Hepatocyte (in vitro differentiated cells): ENCODE measurements at places on chromosomes 1 and 21.

DNA sequence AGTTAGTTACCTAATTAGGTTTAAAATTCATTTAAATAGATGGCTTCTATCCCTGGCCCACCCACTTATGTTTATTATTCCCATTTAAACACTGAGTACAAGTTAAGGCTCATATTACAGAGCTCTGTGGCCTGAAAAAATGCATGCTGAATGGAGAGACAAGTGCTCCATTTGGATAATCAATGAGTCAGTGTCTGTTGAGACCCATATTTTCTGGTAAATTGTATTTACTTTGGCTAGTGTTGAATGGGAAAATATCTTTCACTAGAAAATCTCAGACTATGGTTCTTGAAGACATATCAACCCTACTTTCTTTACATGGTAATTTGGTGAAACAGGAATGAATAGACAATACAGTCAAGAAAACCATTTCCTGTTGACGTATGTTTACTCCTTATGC, 356.0 kb downstream of the S1PR1 start:
- DNase-seq = no peak

DNA sequence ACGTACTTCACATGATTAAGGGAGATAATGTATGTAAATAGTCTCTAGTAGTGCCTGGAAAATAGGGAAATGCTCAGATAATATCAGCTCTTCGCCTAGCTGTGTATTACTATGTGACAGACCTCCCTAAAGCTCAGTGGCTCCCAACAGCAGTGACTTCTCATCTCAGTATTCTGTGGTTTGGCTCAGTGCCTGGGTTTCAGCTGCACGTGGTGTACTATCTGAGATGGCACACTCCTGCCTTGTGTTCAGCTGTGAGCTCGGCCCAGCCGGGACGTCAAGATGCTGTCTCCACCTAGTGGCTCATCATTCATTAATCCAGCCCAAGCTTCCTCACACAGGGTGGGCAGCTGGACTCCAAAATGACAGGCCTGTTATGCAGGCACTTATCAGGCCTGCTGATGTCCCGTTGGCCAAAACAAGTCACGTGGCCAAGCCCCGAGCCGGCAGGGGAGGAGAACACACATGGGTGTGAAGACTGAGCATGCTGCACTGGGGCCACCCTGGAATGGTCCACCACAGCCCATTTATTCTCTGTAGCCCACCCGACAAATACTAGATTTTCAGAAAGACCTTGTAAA, 17.8 kb downstream of the SLFNL1 start:
- DNase-seq = peak; percentile 93

DNA sequence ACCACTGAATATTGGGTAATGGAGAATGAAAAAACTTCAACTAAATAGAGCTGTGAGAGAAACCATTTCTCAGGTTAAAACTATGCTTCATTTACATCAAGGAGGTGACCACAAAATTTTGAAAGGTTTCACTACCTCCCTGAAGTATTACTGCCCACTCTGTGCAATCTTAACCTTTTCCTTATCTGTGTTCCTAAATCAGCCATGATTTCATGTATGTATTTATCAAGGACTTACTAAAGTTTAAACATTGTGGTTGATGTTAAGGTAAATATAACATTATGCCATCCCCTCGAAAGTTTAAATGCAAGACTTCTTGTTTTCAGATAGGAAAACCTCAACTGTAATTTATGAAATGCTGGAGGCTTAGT, 84.4 kb downstream of the CLEC20A start:
- no peak for DNase-seq

DNA sequence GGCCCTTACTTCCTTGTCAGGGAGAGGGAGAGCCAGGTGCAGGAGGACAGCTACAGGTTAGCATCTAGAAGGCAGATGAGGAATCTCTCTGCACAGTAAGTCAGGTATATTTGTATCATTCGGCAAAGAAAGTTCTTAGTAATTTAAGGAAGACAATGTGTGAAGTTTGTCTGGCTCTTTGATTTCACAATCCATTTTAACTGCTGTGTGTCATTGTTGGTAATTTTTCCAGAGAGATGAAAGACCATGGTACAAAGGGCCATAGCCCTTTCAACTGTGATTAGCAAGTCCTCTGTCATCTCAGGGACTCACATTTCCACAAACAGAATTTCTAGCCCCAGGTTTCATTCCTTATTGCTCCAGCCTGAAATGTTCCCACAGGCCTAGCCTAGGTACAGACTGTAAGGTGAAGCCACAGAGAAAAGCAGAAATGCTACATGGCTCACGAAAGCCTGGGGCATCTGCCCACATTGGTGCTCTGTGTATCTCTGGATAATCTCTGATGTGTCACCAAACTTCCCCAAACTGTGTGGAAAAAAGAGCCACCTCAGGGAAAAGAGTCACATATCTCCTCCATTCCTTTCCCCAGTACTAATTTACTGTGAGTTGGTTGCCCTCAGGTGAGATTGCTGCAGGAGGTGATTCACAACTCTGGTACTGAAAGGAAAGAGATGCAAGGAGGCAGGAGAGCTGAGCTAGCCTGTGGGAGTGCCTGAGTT, 70.6 kb downstream of the SYT6 start:
- DNase-seq = no peak
